ENCODE measurements at places on chromosomes 1 and 21. TPM values are rescaled to one million over a fixed set of nuclear protein-coding genes. Genes with fewer than 3 reads are reported as not detected.

- DNase-seq, result no peak
These were observed 7.6 kb upstream of the EIF4G3 start for GRCh38 chr1:21184276-21184675.

DNA sequence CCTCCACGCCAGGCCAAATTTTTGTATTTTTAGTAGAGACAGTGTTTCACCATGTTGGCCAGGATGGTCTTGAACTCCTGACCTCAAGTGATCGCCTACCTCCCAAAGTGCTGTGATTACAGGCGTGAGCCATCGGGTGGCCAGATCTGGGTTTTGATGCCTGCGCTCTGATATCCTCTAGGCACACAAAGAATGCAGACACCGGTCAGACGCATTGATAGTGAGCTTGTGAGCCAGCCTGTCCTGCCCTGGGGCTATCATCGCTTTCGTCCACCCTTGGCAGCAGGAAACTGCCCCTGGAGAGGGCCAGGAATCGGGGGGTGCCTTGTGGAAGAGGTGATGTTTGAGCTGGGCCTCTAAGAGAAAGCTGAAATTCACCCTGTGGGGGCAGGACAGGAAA lies 4.0 kb downstream of the FBLIM1 start:
- no peak for DNase-seq

The TNFAIP8L2 gene
- polyA plus RNA-seq, result 1.3 TPM

The CR1 gene
- polyA plus RNA-seq, result 20.2 TPM

The APOBEC4 gene
- not detected for polyA plus RNA-seq

DNA sequence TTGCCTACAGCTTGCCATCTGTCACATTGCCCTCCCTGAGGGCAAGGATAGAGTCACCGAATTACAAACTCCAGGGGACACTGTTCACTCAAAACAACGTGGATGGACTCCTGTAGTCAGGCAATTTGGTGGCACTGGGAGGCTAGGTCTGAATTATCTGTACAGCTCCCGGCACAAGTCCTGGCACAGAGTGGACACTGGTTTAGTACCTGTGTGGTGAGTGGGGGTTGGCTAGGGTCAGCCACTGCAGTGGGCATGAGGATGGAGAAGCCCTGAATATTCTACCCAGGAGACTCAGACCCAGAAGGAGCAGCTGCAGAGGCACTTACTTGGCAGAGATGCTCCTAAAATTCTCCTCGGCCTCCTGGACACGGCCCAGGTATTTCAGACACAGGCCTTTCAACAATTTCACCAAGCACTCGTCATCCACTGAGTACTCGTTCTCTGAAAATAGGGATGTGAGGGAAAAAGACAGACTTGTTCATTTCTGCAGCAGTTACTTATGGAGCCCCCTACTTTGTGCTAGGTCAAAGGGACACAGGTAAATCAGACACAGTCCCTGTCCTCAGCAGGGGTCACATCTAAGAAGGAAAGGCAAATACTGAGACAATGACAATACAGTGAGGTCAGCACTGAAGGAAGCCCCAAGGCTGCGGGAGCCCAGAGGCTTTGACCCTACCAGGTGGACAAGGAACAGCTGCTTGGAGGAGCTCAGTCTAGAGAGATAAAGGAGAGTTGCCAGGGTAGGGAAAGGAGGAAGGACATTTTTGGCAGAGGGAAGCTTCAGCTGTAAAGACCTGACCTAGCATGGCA lies 40.5 kb downstream of the TTC39A start:
- DNase-seq, result no peak

Data from right renal cortex interstitium (tissue), 3 donors.